Small intestine (tissue), 16 donors: ENCODE measurements at places on chromosomes 7 and 10. TPM values are rescaled to one million over a fixed set of nuclear protein-coding genes. Genes with fewer than 3 reads are reported as not detected.

Gene SEMA3C
- polyA plus RNA-seq = 2.9 TPM

DNA sequence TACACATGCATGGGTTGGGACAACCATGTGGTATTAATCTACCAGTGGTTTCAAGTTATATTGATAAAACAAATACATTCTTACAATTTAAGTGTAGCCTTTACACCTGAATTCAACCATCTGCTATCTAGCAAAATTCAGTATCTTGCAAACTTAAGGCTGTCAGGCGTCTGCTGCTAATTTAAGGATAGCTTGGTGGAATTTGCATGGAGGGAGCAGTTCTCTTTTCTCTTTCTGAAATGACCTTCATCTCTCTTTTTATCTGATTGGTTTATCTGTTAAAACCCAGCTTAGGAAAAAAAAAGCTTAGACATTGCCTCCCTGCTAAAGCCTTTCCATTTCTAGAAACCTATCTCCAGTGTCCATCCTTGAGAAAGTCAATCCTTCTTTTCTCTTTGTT, 102.3 kb downstream of the ZEB1 start:
- no peaks in the 10 kb centered on the region for H3K27me3 ChIP-seq
- DNase-seq = no peak
- H3K4me3 ChIP-seq = no peak overlapping the region
- H3K27ac ChIP-seq = no peak overlapping the region
- no peaks in the 10 kb centered on the region for H3K4me1 ChIP-seq

Gene PDZD7
- polyA plus RNA-seq = 52.6 TPM

Gene CALN1
- polyA plus RNA-seq = not detected

DNA sequence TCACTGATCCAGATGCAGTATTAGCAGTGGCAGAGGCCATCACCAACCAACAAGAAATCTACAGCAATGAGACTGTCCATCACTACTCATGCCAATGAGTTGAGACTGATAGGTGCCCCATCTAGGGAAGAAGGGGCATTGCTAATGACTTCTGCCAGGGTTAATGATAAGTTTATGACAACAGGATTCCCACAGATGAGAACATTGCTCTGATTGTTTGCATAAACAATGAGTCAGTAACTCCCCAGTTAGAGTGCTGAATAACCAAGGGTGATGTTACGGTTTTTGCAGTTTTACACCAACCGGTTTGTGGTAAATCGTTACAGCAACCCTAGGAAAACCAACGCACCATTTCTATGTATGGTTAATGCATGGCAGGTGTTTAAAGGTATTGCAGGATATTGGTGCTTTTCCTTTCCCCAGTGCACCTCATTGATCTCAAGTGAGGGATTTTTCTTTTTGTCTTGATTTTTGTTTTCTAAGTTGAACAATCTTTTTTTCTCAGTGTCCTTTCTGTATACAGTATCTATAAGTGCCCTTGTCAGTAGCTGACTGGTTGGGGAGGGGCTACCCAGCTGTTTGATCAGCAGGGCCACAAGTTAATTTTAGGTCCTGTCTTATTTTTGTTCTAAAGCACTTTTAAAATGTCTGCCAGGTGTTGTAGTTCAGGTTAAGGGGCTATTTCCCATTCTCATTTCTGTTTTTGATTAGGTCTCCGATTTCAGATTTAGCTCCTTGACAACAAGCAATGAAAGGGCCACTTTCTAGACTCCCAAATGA, 3.9 kb upstream of the CSGALNACT2 start:
- no peaks in the 10 kb centered on the region for H3K4me1 ChIP-seq
- DNase-seq = no peak
- no peaks in the 10 kb centered on the region for H3K27me3 ChIP-seq
- H3K4me3 ChIP-seq = no peak overlapping the region
- H3K27ac ChIP-seq = no peak overlapping the region
- no peaks in the 10 kb centered on the region for H3K36me3 ChIP-seq

GRCh38 chr7:150337659-150338081, 3.8 kb downstream of the RARRES2 start:
- no peaks in the 10 kb centered on the region for H3K36me3 ChIP-seq
- no peak overlapping the region for H3K4me3 ChIP-seq
- H3K27ac ChIP-seq = no peak overlapping the region

GRCh38 chr7:40544871-40545303, 410.1 kb downstream of the SUGCT start:
- H3K4me3 ChIP-seq = no peak overlapping the region
- H3K27me3 ChIP-seq = no peaks in the 10 kb centered on the region
- H3K27ac ChIP-seq = no peak overlapping the region
- no peak for DNase-seq

GRCh38 chr7:107944411-107945169, 53.6 kb downstream of the DLD start:
- peaks cover 54% of the 10 kb centered on the region for H3K36me3 ChIP-seq
- no peaks in the 10 kb centered on the region for H3K27me3 ChIP-seq
- no peak for DNase-seq
- H3K27ac ChIP-seq = no peak overlapping the region

DNA sequence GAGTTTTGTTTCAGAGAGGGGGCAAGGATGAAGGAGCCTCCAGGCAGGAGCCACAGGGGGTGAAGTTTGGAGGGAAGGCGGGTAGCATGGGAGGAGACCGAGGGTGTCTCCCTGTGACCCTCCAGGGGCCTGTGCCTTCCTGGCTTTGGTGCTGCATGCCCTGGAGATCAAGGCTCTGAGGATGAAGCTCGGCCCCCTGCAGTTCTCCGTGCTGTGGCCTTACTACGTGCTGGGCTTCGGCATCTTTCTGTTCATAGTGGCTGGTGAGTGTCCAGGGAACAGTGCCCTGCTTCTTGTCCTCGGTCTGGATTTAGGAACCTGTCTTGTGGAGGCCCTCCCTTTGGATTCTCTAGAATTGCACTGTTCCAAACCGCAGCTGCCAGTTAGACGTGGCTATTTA, 9.2 kb upstream of the ZSCAN25 start:
- no peak overlapping the region for H3K4me3 ChIP-seq
- H3K4me1 ChIP-seq = no peaks in the 10 kb centered on the region
- DNase-seq = no peak
- no peaks in the 10 kb centered on the region for H3K36me3 ChIP-seq
- no peak overlapping the region for H3K27ac ChIP-seq

DNA sequence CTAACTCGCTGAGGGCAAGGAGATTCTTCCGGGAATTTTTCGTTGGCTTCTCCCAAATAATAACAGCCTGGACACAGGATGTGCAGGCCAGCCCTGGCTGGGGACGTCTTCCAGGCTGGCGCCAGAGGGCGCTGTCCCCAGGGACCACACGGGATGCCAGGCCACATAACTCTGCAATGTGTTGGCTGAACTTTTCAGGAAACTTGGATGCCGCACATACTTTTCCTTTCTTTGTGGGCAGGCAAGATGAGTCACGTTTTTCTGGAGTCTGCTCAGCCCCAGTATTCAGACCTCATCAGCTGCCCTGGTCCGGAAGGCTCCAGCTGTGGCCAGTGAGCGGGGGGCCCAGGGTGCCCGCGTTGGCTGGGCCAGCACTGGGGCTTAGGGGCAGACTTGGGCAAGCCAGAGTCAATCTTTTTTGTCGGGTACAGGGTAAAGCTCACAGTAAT, 122.7 kb downstream of the PRKAG2 start:
- peak overlapping the region; percentile 42 for H3K27ac ChIP-seq
- no peaks in the 10 kb centered on the region for H3K27me3 ChIP-seq
- no peak overlapping the region for H3K4me3 ChIP-seq
- no peaks in the 10 kb centered on the region for H3K36me3 ChIP-seq
- peak; percentile 77 for DNase-seq

- no peak for DNase-seq
- H3K4me1 ChIP-seq = no peaks in the 10 kb centered on the region
- no peak overlapping the region for H3K27ac ChIP-seq
- no peaks in the 10 kb centered on the region for H3K36me3 ChIP-seq
- H3K27me3 ChIP-seq = no peaks in the 10 kb centered on the region
These were observed 348.8 kb downstream of the SDK1 start for GRCh38 chr7:3649678-3650440.
